Bronchial smooth muscle cell (primary cell): ENCODE measurements at places on chromosomes 4 and X. TPM values are rescaled to one million over a fixed set of nuclear protein-coding genes. Genes with fewer than 3 reads are reported as not detected.

ADGRG4 gene
- not detected in 2 replicates for total RNA-seq

ART3 gene
- 0.09 and 0.16 TPM in 2 replicates for total RNA-seq

HS3ST1 gene
- total RNA-seq, result under 0.01 TPM in 1 of 2 replicates, not detected in the other

NDNF gene
- total RNA-seq, result 0.09 and 0.32 TPM in 2 replicates

GLRA3 gene
- not detected in 2 replicates for total RNA-seq

PRR32 gene
- not detected in 2 replicates for total RNA-seq

SLITRK4 gene
- under 0.01 TPM in 1 of 2 replicates, not detected in the other for total RNA-seq

SPANXB1 gene
- not detected in 2 replicates for total RNA-seq

LANCL3 gene
- not detected in 2 replicates for total RNA-seq

PDGFC gene
- 39.4 and 41.9 TPM in 2 replicates for total RNA-seq

IL3RA gene
- total RNA-seq, result not detected in 2 replicates

SORCS2 gene
- total RNA-seq, result 0.26 and 0.79 TPM in 2 replicates

FRG2 gene
- not detected in 2 replicates for total RNA-seq

XAGE1A gene
- not detected in 2 replicates for total RNA-seq

FHL1 gene
- 49.3 and 78.4 TPM in 2 replicates for total RNA-seq

PNMA5 gene
- total RNA-seq, result not detected in 2 replicates

MAGEC1 gene
- total RNA-seq, result not detected in 2 replicates

TCP11X2 gene
- not detected in 2 replicates for total RNA-seq

TLL1 gene
- not detected in 2 replicates for total RNA-seq

PROM1 gene
- total RNA-seq, result not detected in 2 replicates

NHSL2 gene
- total RNA-seq, result 0.52 and 9.5 TPM in 2 replicates

TGIF2LX gene
- total RNA-seq, result not detected in 2 replicates

GAGE13 gene
- total RNA-seq, result not detected in 2 replicates

CT45A1 gene
- not detected in 2 replicates for total RNA-seq

VSIG4 gene
- not detected in 2 replicates for total RNA-seq

ZNF280C gene
- 1.0 and 1.9 TPM in 2 replicates for total RNA-seq

TRIM61 gene
- 1.1 and 1.6 TPM in 2 replicates for total RNA-seq

CFP gene
- total RNA-seq, result 0.17 and 0.47 TPM in 2 replicates

MAGEE1 gene
- total RNA-seq, result 0.86 and 1.3 TPM in 2 replicates

PRAF2 gene
- 8.2 and 9.2 TPM in 2 replicates for total RNA-seq

VCX3A gene
- not detected in 2 replicates for total RNA-seq

AFM gene
- not detected in 2 replicates for total RNA-seq

ATP1B4 gene
- not detected in 2 replicates for total RNA-seq

S100P gene
- 0.32 and 1.4 TPM in 2 replicates for total RNA-seq

TADA2B gene
- total RNA-seq, result 8.7 and 11.7 TPM in 2 replicates

F9 gene
- total RNA-seq, result not detected in 2 replicates

CXXC4 gene
- total RNA-seq, result not detected in 2 replicates

NDST3 gene
- total RNA-seq, result 0.16 TPM in 1 of 2 replicates, not detected in the other

ERVMER34-1 gene
- not detected in 2 replicates for total RNA-seq

HTR2C gene
- total RNA-seq, result not detected in 2 replicates

UBL4A gene
- 31.4 and 32.2 TPM in 2 replicates for total RNA-seq

OGT gene
- 56.1 and 79.6 TPM in 2 replicates for total RNA-seq

ADH1B gene
- total RNA-seq, result 104 and 567 TPM in 2 replicates

AREG gene
- total RNA-seq, result 0.16 and 0.26 TPM in 2 replicates

PDZD11 gene
- 43.8 and 48.0 TPM in 2 replicates for total RNA-seq

CENPVL2 gene
- total RNA-seq, result not detected in 2 replicates

ENPEP gene
- 0.16 and 0.17 TPM in 2 replicates for total RNA-seq

MAGEB2 gene
- total RNA-seq, result not detected in 2 replicates

PRICKLE3 gene
- 4.5 and 4.9 TPM in 2 replicates for total RNA-seq

RBM41 gene
- total RNA-seq, result 10.5 and 14.0 TPM in 2 replicates

SLC30A9 gene
- total RNA-seq, result 43.8 and 45.4 TPM in 2 replicates

SYNPO2 gene
- total RNA-seq, result 0.94 and 1.3 TPM in 2 replicates

LPAR4 gene
- total RNA-seq, result 0.16 and 0.34 TPM in 2 replicates

MFAP3L gene
- 0.63 and 1.0 TPM in 2 replicates for total RNA-seq

H2AZ1 gene
- 114 TPM in 2 replicates for total RNA-seq

MAGEA2B gene
- total RNA-seq, result not detected in 2 replicates

BRS3 gene
- total RNA-seq, result not detected in 2 replicates

AWAT1 gene
- not detected in 2 replicates for total RNA-seq

TKTL2 gene
- total RNA-seq, result not detected in 2 replicates

COL25A1 gene
- total RNA-seq, result 0.16 and 0.34 TPM in 2 replicates
